Naive thymus-derived CD8-positive, alpha-beta T cell (primary cell): ENCODE measurements at places on chromosomes 5 and 9. TPM values are rescaled to one million over a fixed set of nuclear protein-coding genes. Genes with fewer than 3 reads are reported as not detected.
A peak's percentile ranks its signal among the peaks of the same experiment; 100 is the strongest.

Gene ANKRD34B
- total RNA-seq, result not detected

Gene PCDHA1
- not detected for total RNA-seq

Gene CFAP77
- not detected for total RNA-seq

Gene PRLR
- total RNA-seq, result not detected

Gene IFNK
- total RNA-seq, result not detected

Gene INSL4
- total RNA-seq, result not detected

GRCh38 chr5:179852993-179853547 is 5.5 kb downstream of the MRNIP start:
- H3K27ac ChIP-seq, result no peak overlapping the region
- peaks cover 16% of the 10 kb centered on the region for H3K4me1 ChIP-seq
- H3K4me3 ChIP-seq, result no peak overlapping the region
- no peak for DNase-seq

DNA sequence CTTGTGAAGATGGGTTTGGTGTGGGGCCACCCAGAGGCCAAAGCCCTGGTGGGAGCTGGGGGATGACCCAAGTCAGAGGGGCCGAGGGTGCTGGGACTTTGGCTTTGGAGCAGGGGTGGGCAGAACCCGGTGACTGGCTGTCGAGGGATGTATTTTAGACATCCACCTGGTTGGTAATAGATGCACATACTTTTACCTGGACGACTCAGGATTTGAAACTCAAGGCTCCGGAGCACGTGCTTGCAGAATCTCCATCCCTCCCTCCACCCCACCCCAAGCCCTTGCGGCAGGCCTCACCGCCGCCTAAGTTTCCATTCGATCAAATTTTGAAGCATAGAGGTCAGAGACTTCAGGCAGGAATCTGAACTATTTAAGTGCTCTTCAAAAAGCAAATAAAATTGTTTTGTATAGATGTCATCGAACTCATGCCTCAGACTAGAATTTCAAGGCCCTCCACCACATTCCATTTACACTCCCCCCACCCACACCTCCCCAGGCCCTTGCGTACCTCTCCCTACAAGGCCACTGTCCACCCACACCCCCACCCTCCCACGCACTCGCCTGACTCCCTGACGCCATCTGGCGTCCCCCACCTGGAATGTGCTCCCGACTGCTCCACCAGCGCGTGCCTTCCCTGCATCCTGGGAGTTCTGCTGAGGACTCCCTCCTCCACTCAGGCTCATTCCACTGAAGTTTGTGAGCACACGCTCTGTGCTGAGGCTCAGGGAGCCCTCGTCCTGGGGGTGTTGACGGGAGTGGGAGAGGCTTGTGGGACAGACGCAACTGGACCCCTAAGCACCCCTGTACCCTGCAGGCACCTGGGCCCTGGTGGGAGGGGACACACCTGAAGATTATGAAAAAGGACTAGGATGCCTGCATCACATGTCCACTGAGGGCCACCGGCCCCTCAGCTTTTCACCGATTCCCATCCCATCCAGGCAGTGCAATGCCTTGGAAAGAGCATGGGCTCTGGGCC is 56.4 kb upstream of the RPL26L1 start:
- no peak overlapping the region for H3K4me3 ChIP-seq
- H3K27ac ChIP-seq, result no peak overlapping the region
- H3K27me3 ChIP-seq, result no peaks in the 10 kb centered on the region
- H3K4me1 ChIP-seq, result peaks cover 9% of the 10 kb centered on the region

DNA sequence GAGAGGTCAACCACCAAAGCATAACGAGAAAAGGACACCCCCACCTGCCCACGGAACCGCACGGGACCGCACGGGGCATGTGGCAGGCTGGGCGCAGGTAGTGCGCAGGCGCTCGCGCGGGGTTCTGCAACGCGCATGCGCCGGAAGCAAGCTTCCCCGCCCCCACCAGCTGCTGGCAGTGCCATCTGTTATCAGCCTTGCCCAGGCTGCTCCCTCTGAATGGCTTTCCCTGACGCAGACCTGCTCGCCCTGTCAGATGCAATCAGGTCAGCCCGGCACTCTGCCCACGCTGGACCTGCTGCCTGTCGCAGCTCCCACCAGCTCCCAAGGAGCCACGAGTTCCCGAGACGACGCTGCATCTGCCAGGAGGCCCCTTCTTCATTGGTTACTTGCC is 22.8 kb downstream of the PTCH1 start:
- H3K36me3 ChIP-seq, result no peaks in the 10 kb centered on the region
- H3K27me3 ChIP-seq, result no peaks in the 10 kb centered on the region
- peak overlapping the region; percentile 89 for H3K4me3 ChIP-seq
- H3K27ac ChIP-seq, result peak overlapping the region; percentile 89

DNA sequence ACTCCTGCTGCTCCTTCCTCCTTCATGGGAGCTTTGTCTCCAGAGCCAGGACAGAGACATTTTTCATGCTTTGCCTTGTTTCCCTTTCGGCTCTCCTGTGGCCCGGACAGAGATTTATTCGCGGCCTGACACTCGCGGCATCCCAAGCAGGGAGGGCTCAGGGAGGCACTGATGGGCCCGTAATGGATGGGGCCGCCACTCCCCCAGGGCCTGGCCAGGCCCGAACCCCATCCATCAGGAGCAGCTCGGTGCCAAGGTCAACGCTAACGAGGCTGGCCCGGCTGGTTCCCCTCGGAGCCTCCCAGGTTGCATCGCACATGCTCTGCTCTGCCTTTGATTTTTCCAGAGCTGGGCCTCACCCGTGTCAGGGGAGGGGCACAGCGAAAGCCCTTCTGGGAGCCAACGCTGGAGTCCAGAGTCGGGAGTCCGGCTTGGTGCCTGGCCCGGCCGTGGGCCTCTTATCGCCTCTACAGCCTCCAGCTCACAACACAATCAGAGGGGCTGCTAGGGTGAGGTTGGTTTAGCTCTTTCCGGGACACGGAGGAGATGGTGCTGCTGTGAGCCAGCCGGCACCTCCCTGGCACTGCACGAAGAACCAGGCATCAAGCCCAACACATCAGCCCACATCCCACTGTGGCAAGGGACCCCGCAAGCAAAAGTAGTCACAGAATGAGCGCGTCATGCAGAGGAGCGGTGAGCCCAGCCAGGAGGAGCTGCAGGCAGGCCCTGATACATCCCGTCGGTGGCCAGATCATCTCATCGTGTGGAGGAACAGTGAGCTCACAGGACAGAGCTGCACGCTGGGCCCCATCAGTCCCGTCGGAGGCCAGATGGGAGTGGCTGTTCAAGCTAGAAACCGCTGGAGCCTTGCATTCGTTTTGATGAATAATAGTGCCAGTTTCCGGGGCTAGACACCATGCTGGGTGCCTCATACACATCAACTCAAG is 72.2 kb upstream of the BARHL1 start:
- no peaks in the 10 kb centered on the region for H3K36me3 ChIP-seq
- H3K4me1 ChIP-seq, result peaks cover 14% of the 10 kb centered on the region
- no peak overlapping the region for H3K27ac ChIP-seq
- DNase-seq, result no peak
- H3K27me3 ChIP-seq, result peaks cover 7% of the 10 kb centered on the region
- H3K4me3 ChIP-seq, result no peak overlapping the region

DNA sequence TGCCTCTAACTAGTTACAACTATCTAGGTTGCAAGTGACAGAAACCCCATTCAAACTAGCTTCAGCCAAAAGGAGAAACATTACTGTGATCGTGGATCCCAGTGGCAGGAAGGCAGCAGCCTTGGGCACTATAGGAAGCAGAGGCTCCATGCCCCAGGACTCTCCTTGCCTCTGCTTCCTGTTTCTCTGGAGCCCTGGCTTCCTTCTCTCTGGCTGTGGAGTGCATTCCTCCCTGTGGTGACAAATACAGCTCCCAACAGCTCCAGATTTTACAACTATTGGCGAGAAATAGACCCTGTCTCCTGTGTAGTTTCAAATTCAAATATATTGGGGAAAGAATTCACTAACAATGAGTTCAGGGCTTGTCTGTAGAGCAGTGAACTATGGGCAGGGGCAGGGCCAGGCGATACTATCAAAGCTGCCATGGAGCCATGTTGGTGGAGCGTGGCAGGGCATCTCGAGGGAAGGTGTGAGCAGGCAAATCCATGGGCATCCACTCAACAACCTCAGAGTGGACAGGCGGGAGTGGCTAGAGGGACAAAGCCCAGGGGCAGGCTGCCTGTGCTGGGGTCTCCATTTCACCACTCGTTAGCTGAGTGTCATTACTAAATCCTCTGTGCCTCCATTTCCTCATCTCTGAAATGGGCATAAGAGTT is 189.5 kb downstream of the ERCC6L2 start:
- no peaks in the 10 kb centered on the region for H3K27me3 ChIP-seq
- peak overlapping the region; percentile 78 for H3K27ac ChIP-seq
- no peaks in the 10 kb centered on the region for H3K36me3 ChIP-seq
- H3K4me3 ChIP-seq, result no peak overlapping the region

DNA sequence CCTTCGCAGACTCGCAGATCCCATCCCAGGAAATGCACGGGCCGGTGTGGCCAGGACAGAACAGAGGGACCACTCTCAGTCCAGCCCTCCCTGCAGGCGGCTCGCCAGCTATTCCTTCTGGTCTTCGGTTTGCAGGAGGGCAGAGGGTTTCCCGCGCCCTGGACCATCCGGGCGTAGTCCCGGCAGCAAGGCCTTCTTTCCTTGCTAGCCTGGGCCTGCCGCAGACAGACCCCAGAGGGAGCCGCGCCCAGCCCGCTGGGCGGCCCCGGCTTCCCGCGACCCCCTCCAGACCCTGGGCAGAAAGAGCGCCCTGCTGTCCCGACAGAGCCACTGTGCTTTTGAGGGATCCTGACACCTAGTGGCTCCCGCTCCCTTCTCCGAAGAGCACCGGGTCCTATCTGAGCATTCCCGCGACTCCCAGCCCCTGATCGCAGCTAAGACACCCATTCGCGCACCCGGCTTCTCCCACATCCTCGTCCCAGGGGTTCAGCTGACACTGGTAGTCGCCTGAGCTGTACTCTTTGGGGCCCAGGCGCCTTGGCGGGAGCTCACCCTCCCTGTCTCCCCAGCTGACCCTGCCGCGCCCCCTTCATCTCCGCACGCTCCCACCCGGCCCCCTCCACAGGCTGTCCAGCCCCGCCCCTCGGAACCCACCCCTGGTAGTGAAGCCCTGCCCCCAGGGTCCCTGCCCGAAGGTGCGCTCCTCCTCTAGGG is 1.1 kb downstream of the CFAP90 start:
- H3K36me3 ChIP-seq, result no peaks in the 10 kb centered on the region
- H3K27ac ChIP-seq, result peak overlapping the region; percentile 41
- H3K27me3 ChIP-seq, result peaks cover 10% of the 10 kb centered on the region
- peaks cover 28% of the 10 kb centered on the region for H3K4me1 ChIP-seq
- DNase-seq, result no peak

DNA sequence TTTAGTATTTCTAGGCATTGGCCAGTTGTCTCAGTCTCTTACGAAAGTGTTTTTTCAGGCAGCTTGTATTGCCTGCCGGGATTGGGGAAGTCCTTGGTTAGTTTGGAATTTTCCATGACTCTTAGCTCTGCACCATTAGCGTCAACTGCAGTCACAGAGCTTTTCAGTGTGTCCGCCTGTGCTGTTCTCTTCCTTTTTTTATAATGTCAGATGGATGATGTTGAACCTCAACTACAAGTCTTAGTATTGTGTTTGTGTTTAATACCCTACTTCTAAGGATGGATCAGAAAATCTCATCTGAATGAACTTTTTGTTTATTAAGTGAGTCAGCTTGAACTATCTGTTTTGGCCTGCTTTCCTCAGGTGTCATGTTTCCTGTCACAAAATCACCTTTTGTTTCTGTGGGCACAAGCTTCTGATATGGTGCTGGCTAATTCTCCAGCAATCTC is 33.1 kb downstream of the ATP6V0E1 start:
- peaks cover 55% of the 10 kb centered on the region for H3K4me1 ChIP-seq
- no peak for DNase-seq

- H3K36me3 ChIP-seq, result no peaks in the 10 kb centered on the region
- H3K4me3 ChIP-seq, result no peak overlapping the region
- H3K4me1 ChIP-seq, result peaks cover 2% of the 10 kb centered on the region
- no peak for DNase-seq
- no peak overlapping the region for H3K27ac ChIP-seq
Observed at GRCh38 chr5:152104211-152104610, 179.6 kb upstream of the GLRA1 start.

- H3K4me1 ChIP-seq, result peaks cover 75% of the 10 kb centered on the region
- H3K36me3 ChIP-seq, result peaks cover 32% of the 10 kb centered on the region
- peak; percentile 4 for DNase-seq
- peak overlapping the region; percentile 77 for H3K27ac ChIP-seq
Observed at GRCh38 chr9:107309271-107309670, 26.2 kb downstream of the RAD23B start.

DNA sequence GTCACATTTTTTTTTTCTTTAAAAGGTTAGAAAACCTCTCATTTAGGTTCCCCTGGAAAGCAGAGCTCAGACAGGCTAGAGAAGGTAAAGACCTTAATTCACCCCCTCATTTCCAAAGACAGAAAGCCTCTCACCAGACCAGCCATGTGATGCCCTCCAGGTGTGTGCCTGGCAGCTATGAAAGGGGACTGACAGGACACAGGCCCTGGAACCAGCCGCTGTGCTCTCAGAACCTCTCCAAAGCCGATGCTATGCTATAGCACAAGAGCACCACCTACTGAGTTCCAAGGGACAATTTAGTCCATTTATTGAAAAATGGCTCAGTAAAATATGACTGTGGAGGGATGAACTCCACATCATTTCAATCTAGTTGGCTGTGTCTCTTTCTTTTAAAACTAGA is 48.8 kb downstream of the FANCC start:
- H3K36me3 ChIP-seq, result no peaks in the 10 kb centered on the region
- peaks cover 28% of the 10 kb centered on the region for H3K4me1 ChIP-seq
- no peak overlapping the region for H3K27ac ChIP-seq

DNA sequence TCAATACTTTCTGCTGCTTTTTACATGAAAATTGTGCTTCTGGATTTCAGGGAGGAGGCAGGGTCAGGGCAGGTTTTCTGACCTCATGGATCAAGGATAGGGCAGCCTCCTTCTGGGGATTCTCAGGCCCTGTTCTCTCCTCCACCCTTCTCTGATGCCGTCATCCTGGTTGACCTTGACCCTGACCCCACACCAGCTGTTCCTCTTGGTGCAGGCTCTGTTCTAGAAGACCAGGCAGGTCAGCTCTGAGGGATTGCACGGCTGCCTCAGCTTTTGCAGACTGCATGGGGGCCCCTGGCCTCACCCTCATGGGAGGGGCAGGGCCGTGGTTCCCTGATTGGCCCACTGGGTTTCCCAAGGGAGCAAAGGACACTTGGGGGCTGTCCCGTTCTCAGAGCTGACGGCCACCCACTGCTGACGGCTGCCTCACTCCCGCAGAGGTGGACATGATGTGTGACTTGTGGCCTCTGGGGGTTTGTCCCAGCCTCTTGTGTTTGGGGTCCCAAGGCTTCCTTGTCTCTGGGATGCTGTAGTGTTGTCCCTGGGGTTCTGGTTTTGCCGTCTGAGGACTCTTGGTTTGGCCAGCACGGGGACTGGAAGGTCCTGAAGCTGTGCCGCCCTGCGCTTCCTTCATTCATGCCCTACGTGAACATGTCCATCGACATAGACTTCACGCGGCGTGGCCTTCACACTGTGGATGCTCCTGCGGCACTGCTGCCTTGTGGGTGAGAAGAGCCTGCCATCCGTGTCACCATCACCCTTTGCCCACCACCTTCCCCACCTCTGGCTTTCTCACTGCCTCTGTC is 34.5 kb downstream of the CEP72 start:
- H3K4me1 ChIP-seq, result no peaks in the 10 kb centered on the region
- H3K4me3 ChIP-seq, result no peak overlapping the region
- no peaks in the 10 kb centered on the region for H3K27me3 ChIP-seq
- no peak for DNase-seq
